ENCODE measurements at places on chromosomes 12 and 14.

DNA sequence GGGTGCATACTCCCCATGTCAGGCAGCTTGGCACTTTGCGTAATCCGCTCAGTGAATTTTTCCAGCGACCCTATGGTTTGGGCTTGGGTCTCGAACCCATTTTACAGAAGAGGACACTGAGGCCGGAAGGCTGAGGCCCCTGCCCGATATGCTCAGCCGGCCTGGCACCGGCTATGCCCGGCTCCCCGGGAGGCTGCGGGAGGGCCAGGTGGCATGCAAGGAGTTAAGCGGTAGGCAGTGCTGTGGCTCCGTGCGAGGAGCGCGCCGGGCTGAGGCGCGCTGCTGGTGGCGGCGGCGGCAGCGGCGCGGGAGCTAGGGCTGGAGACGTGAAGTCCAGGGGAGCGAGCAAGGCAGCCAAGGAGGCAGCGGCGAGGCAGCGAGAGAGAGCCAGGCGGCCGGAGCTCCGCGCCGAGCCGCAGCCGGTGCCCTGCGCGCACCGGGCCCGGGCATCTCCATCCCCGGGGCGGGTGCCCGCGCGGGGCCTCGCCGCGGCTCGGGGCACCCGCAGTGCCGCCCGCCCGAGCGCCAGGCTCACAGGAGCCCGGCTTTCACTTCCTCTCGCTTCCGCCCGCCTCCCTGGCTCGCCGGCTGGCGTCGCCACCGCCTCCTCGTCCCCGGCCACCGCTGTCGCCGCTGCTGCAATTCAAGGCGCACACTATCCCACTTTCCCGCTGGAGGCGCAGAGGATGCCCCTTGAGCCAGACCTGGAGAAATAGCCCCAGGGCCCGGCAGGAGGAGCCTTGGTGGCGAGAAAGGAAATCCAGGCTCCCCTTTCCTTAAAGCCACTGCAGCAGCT lies at the start of gene WSCD2:
WSCD2 (plus strand) TSS at position 272 of the 796 bp plus-strand sequence. CDS start 66,545 bp downstream, outside the sequence.
- no peak for DNase-seq

DNA sequence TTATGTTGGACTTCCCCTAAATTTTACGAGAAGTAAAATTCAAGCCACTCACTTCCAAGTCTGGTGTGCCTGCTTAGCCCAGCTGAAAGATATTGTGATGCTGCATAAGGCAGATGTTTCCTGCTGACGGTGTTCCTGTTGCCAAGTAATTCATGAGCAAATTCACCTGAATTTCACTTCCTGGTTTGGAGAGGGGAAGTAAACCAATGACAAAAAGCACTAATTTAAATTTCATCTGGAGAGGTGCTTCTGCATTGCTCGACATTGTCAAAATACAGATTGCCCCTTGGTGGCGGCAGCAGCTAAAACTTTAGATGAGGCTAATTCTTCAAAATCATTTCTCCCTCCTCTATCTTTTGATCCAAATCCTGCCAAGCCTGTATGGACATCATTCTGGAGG lies 281.1 kb downstream of the AACS start:
- no peak for DNase-seq

DNA sequence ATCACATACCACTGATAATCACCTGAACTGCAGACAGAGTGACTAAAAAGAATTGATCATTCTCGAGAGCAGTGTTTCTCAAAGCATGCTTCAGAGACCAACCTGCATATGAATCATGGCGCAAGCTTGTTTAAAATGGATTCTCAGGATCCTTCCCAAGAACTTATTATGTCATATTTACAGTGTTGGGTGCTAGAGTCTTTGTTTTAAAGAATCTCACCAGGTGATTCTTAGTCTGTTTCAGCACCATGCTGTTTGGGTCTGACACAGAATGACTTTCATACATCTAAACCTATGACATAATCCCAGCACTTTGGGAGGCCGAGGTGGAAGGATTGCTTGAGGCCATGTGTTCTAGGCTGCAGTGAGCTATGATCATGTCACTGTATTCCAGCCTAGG lies 31.3 kb upstream of the SSPN start:
- DNase-seq, result no peak

GRCh38 chr12:89238593-89238992 lies 113.7 kb downstream of the DUSP6 start:
- no peak for DNase-seq

DNA sequence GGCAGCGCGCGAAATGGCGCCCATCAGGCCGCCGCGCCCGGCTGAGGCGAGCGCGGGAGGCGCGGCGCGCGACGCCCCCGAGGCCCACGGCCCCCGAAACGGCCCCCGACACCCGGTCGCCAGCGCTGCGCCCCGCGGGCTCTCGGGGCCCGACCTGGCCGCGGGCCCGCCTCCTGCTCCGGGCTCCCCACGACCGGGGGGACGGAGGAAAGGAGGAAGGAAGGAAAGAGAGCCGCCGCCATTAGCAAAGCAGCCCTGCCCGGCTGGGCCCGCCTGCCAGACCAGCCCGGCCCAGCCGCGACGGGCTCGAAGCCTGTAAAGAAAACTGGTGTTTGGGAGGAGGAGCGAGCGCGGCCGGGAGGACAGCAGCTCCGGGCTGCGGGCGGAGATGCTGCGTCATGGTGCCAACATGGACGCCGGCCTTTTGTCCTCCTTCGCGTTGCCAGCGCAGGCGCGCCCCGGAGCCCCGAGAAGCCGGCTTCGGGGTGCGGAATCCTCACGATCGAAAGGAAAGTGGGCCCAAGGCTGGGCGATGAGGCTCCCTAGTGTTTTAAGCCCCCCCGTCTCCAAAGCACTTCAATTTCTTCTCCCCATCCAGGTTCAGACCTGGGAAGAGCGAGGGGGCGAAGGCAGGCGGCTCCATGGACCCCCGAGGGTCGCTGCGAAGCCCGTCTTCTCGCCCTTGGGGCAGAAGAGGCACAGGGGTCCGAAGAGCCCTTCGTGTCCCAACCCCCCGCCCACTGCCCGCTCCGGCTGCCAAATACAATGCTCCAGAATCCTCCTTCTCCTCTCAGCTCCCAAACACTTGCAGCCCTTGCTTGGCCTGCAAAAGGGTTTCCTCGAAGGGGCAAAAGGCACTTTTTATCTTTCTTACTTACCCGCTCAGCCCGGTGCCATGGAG lies 2.9 kb upstream of the SETD1B start:
- no peak for DNase-seq

GRCh38 chr12:26077915-26078702 lies 46.7 kb downstream of the BHLHE41 start:
- no peak for DNase-seq

GRCh38 chr14:69635981-69636639 lies 24.7 kb downstream of the SUSD6 start:
- DNase-seq, result no peak

DNA sequence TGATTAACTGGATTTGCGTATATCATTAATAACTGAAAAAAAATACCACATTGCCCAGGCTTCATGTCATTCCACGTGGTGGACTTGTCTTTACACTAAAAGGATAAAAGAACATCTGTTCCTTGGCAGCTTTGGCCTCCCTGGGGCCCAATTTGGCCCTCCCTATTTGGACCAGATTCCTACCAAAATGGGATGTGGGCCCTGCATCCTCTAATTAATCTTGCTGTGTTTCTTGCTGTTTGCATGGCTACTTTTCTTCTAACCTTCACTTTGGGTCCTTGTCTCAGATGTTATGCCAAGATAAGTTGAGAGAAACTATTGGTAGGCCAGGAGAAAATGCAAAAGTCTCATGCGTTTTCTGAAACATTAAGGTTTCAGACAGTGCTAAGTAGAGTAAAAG lies 57.5 kb downstream of the PTHLH start:
- no peak for DNase-seq

DNA sequence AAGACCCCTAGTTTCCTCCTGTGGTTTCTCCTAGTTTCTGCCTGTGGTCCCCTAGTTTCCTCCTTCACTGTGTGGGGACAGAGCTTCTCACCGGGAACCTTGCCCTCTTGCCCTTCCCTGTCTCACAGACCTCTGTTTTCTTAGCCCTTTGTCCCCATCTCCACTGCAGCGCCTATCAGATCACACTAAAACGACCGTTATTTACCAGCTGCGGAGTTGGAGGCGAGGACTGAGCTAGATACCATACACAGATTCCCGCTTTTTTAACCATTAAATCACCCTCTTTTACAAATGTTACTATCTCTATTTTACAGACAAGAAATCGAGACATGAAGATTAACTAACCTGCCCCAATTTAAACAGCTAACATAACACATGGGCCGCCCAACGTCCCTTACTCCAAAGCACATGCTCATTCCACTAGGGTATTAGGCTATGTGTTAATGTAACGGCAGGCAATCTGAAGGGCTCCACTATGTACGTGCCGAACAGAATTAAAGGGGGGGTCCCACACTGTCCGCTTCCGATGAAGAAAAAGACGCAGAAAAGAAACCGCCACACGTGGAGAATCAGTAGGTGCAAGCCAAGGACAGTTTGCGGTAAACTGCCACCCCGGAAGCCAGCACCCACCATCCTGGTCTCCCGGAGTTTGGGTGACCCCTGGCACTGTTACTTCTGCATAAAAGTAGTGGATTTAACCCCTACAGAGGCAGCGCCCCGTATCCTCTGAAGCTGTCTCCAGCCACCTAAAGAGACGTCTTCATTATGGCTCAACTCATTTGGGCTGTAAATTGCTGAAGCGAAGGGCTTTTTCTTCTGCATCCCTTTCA lies 1.9 kb upstream of the FKBP4 start:
- no peak for DNase-seq

DNA sequence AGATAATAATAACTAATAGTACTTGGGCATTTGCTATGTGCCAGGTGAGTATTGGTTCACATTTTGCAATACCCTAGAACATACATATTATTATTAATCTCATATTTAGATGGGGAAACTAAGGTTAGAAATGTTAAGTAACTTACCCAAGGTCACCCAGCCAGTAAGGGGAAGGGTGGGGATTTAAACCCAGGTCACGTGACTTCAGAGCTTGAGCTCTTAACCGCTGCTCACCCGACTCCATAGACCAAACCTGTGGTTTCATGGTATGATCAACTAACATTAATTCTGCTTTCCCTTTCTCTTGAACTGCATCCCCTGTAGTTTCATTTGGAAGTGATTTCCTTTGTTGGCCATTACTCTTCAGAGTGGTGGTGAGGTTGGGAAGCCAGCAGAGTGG lies 242.3 kb downstream of the NRXN3 start:
- DNase-seq, result no peak

- DNase-seq, result no peak
Measured at GRCh38 chr14:58740379-58740935, 102.7 kb downstream of the DACT1 start.

DNA sequence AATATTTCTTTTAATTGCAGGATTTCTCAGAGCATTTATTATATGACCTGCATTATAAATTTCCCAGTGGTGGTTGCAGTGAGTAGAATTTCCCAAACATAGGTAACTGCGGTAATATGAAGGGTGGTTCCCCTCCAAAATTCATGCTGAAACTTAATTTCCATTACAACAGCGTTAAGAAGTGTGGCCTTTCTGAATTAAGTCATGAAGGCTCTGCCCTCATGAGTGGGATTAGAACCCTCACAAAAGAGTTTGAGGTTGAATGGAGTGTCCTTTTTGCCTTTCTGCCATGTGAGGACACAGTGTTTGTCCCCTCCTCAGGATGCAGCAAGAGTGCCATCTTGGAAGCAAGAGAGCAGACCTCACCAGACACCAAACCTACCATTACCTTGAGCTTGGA lies 233.6 kb downstream of the KTN1 start:
- DNase-seq, result no peak

- peak; percentile 49 for DNase-seq
Measured at GRCh38 chr12:49200919-49201594, 12.2 kb upstream of the TUBA1A start.

GRCh38 chr12:28223025-28223554 lies 32.8 kb downstream of the CCDC91 start:
- no peak for DNase-seq
